ENCODE measurements at places on chromosomes 11 and 22.

GRCh38 chr11:14081581-14082231 lies 119.2 kb downstream of the SPON1 start:
- no peak for DNase-seq

GRCh38 chr11:101729406-101730078 lies 145.7 kb upstream of the TRPC6 start:
- DNase-seq: no peak

DNA sequence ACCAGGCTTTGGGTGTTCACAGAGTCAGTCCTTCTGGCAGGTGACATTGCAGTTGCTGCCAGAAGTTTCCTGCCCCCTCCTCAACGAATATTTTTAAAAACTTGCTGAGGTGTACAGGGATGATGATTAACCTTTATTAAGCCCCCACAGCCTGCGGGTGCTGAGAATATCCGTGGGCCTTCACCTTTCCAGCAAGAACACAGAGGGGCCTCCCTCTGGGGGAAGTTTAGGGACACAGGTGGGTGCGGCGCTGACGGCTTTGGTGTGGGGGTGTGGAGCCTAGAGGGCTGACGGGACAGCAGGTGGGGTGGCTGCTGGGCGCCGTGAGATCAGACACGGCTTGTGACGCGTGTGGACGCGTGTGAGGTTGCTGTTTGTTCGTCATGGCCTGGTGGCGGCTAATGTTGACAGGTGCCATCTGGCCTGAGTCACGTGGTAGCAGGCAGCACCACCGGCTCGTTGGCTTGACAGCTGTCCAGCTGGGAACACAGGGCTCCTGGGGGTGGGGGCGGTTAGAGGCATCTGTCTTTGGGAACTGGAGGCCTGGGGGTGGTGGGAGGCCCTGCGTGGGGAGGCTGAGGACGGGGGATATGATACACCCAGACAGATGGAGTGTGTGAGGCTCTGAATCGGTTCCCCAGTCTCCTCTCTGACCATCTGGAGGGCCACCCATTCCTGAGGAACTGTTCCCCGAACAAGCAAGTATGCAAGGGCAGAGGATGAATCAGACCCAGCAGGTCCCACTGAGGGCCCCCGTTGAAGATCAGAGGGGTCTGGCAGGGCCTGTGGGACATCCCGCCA lies 12.5 kb upstream of the LRRC10B start:
- no peak for DNase-seq

DNA sequence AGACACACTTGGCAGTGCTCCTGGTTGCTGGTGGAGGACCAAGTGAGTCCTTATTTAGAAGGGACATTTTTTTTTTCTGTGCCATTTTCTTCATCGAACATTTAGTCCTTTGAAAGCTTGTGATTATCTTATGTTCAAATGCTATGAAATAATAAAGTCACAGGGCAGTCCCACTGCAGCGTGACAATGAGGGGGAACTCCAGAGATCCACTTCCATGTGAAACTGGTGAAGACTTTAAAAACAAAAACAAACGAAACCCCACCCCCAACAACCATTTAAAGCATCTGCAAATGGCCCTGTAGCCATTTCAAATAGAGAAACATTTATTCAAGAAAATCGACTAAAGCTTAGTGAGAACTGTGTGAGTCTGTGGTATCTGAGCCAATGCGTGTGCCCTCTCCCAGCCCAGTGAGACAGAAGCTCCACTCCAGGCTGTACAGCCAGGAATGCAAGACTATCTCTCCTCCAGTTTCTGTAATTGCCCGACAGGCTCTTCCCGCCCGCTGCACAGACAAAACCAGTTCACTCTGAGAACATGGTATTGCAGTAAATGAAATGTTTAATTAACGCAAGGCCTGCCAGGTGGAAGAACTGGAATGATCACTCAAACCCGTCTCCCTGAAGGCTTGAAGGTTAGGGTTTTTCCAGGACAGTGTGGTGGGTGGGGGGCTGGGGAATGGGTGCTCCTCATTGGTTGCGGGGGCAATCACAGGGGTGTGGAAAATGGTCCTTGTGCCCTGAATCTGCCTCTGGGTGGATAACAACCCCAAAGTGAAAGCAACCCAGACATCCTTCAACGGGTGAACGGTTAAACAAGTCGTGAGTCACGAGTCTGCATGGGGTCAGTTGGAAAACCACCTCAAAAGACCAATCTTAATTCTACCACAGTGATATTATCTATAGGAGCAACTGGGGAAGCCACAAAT lies 8.4 kb downstream of the KRTAP5-6 start:
- DNase-seq: no peak

GRCh38 chr22:45544588-45545170 lies 42.0 kb downstream of the FBLN1 start:
- no peak for DNase-seq

DNA sequence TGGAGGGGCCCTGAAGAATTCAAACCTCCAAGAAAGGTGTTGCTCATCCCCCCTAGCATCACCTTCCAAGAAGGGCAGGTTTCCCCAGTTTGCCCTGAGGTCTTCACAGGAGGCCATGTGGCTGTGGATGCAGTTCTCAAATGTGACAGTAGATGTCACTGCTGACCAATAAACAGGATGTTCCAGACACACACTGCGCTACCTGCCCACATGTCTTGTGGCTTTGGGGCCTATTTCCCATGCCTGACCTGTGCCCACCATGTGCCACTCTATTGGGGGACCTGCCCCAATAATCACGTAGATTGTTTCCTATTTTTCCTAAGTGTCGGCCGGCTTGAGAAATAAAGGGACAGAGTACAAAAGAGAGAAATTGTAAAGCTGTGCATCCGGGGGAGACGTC lies 4.5 kb downstream of the GSTT2 start:
- no peak for DNase-seq

DNA sequence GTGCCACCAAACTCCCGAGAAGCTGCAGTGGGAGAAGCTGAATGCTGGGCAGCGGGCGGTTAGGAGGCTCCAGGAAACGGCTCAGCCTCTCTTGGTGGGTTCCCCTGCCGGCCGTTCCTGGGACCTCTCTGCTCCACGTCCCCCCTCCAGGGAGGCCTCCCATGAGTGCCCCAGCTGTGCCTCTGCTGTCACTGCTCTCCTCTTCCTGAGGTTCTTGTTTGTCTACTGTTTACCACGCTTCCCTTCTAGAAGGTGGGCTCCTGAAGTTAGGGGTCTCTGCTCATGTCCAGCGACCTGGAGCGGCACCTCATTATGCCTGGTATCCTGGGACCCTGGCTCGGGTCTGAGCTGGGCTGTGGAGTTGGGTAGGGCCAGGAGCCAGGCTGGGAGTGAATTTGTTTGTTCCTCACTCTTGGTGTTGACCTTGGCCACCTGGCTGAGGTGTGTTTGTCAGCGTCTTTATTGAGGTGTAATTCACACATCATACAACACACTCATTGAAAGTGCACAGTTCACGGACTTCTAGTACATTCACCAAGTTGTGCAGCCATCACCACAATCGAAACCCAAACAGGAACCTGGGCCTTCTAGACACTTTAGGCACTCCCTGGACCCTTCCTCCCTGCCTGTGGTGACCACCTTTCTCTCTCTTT lies 37.8 kb upstream of the GRAMD4 start:
- DNase-seq: no peak

- no peak for DNase-seq
These were observed 486.4 kb upstream of the ISX start for GRCh38 chr22:34579519-34579918.

DNA sequence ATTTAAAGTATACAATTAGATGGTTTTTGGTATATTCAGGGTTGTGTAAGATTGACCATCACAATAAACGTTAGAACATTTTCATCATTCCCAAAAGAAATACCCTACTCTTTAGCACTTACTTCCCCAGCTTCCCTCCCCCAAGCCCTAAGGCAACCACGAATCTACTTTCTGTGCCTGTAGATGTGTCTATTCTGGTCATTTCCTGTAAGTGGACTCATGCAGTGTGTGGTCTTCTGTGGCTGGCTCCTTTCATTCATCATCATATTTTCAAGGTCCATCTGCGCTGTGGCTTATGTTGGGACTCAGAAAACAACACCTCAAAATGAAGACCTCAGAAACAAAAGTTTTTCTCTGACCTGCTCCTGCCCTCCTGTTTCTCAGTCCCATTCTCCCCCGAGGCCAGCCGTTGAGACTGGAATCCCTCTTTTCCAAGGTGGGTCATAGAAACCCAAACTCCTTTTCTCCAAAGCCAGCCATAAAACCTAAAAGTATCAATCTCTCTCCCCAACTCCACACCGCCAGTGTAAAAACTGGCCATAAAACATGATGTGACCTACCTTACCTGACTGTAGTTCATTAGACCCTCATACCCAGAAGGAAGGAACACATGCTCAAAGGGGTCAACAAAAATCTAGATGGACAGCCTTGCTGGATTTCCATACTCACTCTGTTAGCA lies 12.9 kb upstream of the TMPRSS13 start:
- no peak for DNase-seq

GRCh38 chr11:65524014-65524740 lies 706 bp upstream of the SCYL1 start:
- DNase-seq: no peak

GRCh38 chr11:118514103-118514502 lies 13.2 kb upstream of the TTC36 start:
- DNase-seq: peak; percentile 13

DNA sequence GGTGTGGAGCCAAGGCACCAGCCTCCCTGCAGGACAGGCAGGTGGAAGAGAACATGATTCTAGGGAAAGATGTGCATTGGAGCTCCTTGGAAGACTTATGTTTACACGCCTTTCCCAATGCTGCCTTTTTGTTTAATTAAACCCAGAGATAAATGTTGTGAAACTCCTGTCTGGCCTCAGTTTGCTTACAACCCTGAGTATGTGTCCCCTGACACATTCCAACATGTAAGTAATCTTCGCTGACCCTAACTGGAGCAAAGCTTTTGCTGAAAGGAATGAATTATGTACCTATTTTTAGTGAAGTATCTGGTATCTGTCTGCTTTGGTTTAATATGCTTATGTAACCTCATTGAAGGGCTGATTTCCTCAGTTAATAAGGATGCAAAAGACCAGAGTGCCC lies 56.7 kb downstream of the APIP start:
- DNase-seq: no peak

DNA sequence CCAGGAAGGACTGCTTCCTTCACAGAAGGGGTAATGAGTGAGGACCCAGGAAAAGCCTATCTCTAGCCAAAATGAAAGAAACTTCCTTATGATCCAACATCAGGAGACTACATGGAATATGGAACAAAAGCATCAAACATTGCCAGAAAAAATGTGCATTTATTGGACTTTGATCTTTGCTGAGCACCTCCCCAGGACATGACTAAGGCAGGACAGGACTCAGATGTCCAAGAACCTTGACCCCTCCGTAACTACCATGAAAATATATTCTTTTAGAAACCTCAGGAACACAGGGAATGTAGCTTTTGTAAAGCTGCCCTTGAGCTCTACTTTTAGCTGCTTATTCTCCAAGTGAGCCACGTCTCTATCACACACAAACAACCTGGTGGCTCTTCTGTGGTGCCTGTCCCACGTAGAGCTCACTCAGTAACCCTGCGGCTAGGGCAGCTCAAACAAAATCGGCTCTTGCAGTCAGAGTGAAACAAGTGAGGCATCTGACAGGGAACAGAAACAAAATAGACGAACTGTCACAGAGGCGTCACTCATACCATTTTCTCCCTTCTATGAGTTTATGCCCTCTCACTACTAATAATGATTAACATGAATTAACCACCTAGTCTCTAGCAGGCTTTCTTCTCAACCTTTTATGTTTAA lies 471.5 kb upstream of the API5 start:
- no peak for DNase-seq

DNA sequence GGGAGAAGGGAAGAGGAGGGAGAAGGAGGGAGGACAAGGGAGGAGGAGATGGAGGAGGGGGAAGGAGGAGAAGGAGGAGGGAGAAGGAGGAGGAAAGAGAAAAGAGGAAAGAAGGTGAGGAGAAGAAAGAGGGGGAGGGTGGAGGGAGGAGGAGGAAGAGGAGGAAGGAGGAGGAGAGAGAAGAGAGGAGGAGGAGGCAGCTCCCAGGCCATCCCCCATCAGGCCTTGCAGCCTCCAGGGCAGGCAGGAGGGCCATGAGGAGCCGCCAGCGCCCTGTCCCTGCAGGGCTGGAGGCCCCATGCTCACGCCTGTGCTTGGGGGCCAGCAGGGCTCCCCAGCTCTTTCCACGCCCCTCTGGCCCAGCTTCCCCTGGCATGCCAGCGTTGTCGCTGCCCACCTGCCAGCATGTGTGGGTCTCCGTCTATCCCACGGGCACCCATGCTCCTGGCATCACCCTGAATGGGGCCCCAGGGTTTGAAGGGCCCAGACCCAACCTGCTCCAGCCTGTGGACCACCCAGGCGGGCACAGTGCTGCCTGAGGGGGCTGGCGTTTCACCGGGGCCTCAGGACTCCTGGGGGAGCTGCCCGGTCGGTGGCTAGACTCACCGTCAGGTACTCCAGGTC lies 5.2 kb downstream of the TSPAN32 start:
- DNase-seq: no peak

GRCh38 chr11:88293931-88294330 lies 43.6 kb downstream of the CTSC start:
- no peak for DNase-seq

- no peak for DNase-seq
These were observed 445.9 kb downstream of the BRD1 start for GRCh38 chr22:49381595-49382450.

GRCh38 chr22:42313804-42314581 lies 43.5 kb upstream of the TCF20 start:
- DNase-seq: peak; percentile 50

- peak; percentile 42 for DNase-seq
These were observed 737 bp downstream of the BCL2L13 start for GRCh38 chr22:17639247-17639741.

- DNase-seq: no peak
These were observed 34.3 kb upstream of the MICAL2 start for GRCh38 chr11:12075822-12076821.

GRCh38 chr11:76067099-76067498 lies 139.2 kb downstream of the WNT11 start:
- no peak for DNase-seq

GRCh38 chr11:68043349-68044144 lies 4.7 kb downstream of the TCIRG1 start:
- no peak for DNase-seq

- no peak for DNase-seq
These were observed 75.1 kb downstream of the BUD13 start for GRCh38 chr11:116697639-116698038.

DNA sequence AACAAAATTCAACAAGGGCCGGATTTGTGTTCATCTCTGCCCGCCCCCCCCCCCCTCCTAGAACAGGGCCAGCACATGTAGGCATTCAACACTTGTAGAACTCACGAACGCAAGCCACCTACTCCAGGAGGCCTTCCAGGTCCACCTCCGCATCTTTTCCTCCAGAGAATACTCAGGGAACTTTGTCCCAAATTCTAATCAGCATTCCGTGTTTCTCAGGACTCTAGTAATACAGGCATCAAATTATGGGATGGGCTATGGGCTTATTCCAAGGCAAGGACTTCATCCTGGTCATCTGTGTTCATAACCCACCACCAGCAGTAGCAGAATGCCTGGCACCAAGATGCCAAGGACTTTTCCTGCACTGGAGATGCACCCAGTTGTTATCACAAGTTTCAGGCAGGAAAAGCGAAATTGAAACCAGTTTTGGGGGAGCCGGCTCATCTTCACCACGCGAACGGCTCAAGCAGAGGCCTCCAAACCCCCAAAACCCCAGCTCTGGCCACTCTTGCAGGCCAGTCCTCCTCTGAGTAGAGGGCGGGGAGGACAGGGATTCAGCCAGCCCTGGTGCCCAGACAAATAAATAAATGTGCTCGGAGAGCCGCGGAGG lies 462 bp downstream of the UBE2L6 start:
- peak; percentile 42 for DNase-seq

- peak; percentile 78 for DNase-seq
These were observed at the start of gene CTSF for GRCh38 chr11:66568124-66568916. Gene CTSF (minus strand): TSS chr11:66568606. CDS start chr11:66568486, 120 bp downstream.

GRCh38 chr22:42788466-42788865 lies 67.8 kb upstream of the A4GALT start:
- DNase-seq: no peak

GRCh38 chr11:55707029-55707428 lies 45.0 kb downstream of the OR4C6 start:
- DNase-seq: no peak

All from CD4-positive, alpha-beta T cell treated with Interleukin-12 subunit alpha and Interleukin-12 subunit beta, for 1 hour (primary cell).